ENCODE measurements at places on chromosomes 7 and 10. TPM values are rescaled to one million over a fixed set of nuclear protein-coding genes. Genes with fewer than 3 reads are reported as not detected.

The PTF1A gene
- total RNA-seq, result not detected

- H3K36me3 ChIP-seq, result no peaks in the 10 kb centered on the region
- no peak overlapping the region for H3K4me3 ChIP-seq
- H3K27ac ChIP-seq, result no peak overlapping the region
- no peaks in the 10 kb centered on the region for H3K4me1 ChIP-seq
- H3K27me3 ChIP-seq, result no peaks in the 10 kb centered on the region
These were observed 34.0 kb downstream of the MYO1G start for GRCh38 chr7:44944821-44945220.

GRCh38 chr10:105146436-105146835 is 505.3 kb downstream of the SORCS3 start:
- H3K27ac ChIP-seq, result no peak overlapping the region
- no peaks in the 10 kb centered on the region for H3K27me3 ChIP-seq

The VAX1 gene
- total RNA-seq, result not detected
